ENCODE measurements at places on chromosomes 16 and 17. TPM values are rescaled to one million over a fixed set of nuclear protein-coding genes. Genes with fewer than 3 reads are reported as not detected.

Gene GUCY2D
- total RNA-seq: not detected

Gene LPO
- not detected for total RNA-seq

DNA sequence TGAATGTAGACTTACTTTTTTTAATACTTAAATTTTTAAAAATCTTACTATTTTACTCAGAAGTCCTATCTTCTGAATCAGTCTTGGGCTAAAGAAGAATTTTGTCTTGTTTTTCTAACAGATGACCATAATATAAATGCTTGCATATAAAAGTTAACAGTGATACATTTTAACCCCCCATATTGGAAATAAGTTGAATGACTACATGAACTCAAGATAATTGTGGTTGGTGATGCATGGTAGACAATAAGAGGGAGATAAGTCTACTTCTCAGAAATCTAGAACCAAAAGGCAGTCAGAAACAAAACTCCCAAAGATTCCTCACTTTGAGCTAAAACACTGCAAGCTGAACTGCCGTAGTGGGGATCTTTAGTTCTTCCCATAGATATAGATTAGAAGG lies 868.4 kb upstream of the SOX9 start:
- no peak for DNase-seq

DNA sequence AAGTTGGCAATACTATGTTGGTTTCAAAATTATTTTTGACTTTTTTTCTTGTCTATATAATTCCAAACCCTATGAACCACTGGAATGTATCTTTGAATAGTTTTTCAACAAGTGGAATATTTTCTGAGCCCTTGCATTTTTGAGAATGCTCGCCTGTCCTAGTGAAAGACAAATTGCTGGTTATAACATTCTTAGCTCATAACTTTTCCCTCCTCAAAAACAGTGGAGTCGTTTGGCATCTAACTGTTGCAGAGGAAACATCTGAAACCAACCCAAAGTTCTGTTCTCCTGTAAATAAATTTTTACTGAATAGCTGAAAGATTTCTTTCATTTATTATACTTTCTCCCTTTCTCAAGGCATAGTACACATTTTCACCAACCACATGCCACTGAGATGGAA lies 11.3 kb upstream of the COX10 start:
- DNase-seq: no peak

DNA sequence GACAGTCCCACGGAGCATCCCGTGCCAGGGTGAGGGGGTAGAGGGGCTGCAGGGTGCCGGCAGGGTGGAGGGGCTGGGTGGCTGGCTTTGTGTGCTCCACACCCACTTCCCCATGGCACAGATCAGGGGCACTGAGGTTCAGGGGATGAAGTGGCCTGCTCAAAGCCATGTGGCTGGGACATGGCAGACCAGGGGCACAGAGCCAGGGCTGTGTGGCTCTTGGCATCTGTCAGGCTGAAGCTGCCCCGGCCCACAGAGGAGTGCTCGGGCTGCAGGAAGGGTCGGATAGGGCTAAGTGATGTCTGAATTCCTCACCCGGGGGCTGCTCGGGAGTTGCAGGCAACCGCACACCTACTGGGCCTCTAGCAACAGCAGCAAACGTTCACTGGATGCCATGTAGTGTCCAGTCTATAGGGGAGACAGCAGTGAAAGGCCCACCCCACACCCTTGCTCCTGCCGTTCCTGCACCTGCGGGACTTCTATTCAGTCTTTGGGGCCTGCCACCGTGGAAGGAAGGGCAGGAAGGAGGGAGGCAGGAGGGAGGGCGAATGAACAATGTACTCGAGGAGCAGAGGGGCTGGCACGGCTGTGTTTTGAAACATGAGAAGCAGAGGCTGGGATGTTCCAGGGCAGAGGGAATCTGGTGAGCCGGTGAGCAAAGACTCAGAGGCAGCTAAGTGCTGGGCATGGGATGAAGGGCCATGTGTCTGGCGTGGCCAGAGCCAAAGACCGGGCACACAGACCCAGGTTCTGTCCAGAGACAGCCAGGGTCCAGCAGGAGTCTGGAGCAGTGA lies 15.1 kb downstream of the SLC5A10 start:
- DNase-seq: no peak

GRCh38 chr17:74126179-74126900 lies 77.1 kb upstream of the RPL38 start:
- DNase-seq: no peak

DNA sequence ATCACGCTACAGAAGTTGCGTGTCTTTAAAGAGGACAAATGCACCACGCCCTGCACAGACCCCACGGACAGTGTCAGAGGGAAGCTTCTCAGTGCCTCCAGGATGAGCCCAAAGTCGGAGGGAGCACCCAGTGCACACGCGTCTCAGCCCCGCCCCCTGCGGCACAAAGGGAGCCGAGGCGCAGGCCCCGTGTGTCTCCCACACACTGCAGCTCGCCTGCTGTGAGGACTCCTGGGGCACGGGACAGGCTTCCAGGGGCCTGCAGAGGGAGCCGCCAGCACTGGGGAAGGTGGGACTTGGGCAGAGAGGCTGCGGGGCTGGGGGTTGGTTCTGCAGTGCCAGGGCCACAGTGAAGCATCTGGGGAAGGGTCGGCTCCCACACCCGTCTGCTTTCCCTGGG lies 77.4 kb downstream of the LMF1 start:
- no peak for DNase-seq

DNA sequence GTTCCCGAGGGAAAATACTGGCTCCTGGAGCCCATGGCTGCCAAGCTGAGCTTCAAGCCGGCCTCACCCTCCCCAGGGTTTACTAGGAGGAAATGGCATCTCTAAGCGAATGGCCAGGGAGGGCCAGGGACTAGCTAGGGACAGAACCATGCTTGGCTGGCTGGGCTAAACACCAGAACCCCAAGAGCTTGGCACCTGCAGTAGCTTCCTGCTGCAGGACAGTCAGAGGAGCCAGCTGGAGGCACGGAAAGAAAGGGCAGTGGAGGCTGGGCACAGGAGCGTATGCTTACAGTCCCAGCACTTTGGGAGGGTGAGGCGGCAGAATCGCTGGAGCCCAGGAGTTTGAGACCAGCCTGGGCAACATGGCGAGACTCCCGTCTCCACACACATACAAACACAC lies 33.7 kb downstream of the PEMT start:
- DNase-seq: no peak

DNA sequence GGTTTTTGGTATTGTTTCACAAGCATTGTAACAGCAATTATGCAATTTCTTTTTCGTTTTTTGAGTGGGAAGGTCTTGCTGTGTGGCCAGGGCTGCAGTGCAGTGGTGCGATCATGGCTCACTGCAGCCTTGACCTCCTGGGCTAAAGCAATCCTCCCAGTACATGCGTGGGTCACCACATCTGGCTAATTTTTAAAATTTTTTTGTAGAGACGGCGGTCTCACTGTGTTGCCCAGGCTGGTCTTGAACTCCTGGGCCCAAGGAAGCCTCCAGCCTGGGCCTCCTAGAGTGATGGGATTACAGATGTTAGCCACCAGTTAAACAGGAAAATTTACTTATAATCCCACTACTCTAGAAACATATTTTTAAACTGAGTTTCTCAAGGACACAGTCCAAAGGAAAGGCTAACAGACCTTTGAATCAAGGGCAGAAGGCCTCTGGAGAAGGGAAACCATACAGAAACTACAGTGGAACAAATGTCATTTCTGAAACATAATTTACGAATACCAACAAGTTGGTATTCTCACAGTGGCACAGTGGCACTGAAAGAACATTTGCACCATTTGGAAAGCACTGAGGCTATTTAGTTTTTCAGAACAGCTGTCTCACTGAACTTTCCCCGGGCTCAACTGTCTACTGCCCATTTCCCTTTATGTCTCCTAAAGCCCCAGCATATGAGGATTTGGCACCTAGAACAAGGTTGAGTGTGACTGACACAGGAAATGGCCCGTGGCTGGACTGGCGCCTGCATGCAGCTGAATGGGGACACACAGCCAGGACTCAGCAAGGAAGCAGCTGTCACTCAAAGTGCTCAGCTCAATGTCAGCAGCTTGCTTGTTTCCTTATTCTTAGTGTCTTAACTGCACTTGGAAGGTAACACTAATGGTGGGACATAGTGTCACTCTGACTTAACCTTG lies 2.8 kb upstream of the PRKAR1A start:
- DNase-seq: no peak

DNA sequence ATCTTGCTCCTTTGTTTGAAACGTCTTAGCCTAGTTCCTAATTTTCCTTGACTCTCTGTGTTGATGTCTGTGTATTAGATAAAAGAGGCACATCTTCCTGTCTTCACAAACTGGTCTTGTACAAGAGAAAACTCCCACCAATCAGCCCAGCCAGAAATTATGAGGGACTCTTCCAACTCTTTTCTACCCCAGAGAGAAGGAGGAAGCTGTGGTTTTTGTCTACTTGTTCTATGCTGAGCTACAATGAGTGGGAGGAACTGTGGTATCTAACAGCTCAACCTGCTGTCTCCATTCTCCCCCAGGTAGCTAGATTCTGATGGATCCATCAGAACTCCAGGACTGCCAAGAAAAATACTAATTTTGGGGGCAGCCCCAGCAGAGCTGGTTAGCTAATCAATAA lies 392.5 kb downstream of the HS3ST3B1 start:
- no peak for DNase-seq

GRCh38 chr17:10727192-10727591 lies 2.6 kb downstream of the TMEM220 start:
- no peak for DNase-seq

Gene SALL1
- total RNA-seq: 25.2 TPM

- no peak for DNase-seq
These were observed 5.7 kb downstream of the LAT start for GRCh38 chr16:28990375-28991040.

DNA sequence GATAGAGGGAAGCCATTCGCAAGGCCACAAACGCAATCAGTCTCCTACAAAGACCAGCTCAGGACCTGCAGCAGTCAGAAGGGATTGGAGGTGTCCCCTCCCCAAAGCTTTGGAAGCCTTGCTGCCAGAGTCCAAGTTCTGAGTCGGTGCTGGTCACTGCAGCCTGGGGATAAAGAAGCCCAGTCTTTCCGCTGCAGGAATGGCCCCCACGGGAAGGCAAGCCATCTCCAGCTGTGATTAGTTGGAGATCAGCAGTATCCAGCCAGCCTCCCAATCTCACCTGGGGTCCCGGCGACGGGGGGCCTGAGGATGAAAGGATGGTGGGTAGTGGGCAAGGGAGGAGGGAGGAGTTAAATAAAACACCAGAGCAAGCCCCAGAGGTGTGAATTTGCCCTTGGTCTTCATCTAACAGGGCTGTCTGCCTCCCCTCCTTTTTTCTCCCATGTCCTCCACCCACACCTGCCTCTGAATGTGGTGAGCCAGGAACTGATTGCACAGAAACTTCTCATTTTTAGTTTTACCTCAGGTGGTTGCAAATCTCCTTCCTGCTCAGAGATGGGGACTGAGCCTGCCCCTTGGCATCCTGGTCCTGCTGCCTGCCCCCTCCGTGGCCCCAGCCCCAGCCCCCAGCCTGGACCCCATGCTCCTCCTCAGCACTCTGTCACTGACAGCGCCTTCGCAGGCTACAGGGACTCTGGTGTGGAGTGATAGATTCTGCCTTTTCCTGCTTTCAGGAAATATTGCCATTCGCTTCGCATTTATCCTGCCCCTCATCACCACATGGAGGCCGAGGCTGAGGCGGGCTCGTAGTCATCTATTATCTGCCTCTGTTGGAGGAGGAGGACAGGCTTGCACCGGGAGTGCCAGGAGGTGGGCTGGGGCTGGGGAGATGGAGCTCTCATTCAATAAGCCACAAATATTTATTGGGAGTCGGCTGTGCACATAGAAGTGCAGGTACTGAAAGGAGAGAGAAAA lies 262.9 kb upstream of the SDK2 start:
- DNase-seq: no peak

DNA sequence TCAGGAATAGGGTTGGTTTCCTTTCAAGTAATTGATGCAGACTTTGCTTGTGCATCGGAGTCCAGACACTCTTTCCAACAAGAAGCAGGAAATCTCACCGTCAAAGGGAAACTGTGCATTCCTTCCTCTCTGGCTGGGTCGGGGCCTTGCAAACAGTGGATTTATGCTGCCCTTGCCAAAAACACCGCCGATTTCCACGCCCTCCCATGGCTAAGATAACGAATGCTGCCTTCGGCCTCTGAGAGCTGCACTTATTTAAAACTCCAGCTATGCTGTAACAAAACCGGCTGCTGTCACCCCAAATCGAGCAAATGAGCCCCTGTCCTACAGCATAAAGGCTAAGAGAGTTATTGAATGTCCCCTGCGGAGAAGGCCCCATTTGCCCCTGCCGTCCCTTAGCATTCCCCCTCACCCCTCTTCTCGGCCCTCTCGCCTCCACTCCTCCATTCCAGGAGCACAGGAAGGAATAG lies 275.5 kb upstream of the IRX5 start:
- no peak for DNase-seq

DNA sequence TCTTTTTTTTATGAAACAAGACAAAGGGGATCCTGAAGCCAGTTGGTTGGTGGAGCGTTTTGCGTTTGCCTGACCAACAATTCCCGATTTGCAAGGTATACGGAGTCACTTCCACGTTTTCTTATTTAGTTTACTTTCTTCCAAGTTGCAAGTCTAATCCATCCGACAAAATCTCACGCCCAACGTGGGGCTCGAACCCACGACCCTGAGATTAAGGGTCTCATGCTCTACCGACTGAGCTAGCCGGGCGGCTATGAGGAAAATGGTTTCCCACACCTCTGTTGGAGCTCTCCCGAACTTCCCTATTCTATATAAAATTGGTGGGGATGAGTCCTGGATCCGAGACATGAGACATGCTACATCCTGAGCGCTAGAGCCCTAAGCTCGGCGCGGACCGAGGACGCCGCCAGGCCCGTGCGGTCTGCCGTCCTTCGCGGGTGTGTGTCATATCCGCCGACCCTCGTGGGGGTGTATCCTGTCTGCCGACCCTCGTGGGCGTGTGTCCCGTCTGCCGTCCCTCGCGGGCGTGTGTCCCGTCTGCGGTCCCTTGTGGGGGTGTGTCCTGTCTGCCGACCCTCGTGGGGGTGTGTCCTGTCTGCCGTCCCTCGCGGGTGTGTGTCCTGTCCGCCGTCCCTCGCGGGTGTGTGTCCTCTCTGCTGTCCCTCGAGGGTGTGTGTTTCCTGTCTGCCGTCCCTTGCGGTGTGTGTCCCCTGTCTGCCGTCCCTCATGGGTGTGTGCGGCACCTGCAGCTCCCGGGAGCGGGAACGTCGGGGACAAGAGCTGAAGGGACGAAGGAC lies 22.6 kb downstream of the ZNF213 start:
- peak; percentile 87 for DNase-seq

DNA sequence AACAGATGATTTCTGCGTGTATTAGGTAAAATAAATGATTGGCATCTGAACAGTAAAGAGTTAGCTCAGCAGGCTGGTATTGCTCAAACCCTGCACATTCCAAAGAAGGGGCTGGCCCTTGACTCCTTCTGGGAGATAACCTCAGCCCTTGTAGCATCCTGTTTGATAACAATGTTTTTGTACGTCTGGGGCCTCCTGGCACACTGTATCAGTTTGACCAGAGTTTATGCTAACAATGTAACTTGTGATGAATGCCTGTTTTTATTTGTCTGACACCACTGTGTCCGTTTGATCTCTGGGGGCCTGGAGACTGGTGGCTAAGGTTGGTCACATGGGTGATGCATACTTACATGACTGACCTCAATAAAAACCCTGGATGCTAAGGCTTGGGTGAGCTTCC lies 43.8 kb upstream of the NDRG4 start:
- DNase-seq: no peak

Gene CLEC18B
- 10.2 TPM for total RNA-seq
